Upper lobe of left lung (tissue), 6 donors: ENCODE measurements at places on chromosomes 2 and 18.

GRCh38 chr2:207766041-207766551, 3.6 kb downstream of the FZD5 start:
- DNase-seq = no peak

DNA sequence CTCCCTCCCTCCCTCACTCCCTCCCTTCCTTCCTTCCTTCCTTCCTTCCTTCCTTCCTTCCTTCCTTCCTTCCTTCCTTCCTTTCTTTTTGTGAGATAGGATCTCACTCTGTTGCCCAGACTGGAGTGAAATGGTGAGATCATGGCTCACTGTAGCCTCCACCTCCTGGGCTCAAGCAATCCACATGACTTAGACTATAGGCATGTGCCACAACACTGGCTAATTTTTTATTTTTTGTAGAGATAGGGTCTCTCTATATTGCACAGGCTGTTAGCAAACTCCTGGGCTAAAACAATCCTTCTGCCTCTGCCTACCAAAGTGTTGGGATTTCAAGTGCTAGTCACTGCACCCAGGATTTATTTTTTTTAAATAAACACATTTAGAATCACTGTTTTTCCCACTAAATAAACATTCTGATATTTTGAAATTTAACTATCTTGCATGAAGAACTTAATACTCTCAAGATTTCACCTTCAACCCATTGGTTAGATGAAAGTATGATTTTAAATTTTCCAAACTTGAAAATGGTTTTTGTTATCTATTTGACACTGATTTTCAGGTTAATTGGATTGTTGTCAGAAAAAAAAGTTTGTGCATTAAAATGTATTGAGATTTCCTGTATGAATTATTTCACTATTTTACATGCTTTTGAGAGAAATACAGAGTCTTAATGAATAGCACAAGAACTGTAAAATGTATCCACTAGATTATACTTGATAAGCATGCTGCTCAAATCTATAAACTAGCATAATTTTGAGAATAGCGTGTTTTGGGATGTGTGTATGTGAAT, 745.1 kb downstream of the TSN start:
- DNase-seq = no peak

DNA sequence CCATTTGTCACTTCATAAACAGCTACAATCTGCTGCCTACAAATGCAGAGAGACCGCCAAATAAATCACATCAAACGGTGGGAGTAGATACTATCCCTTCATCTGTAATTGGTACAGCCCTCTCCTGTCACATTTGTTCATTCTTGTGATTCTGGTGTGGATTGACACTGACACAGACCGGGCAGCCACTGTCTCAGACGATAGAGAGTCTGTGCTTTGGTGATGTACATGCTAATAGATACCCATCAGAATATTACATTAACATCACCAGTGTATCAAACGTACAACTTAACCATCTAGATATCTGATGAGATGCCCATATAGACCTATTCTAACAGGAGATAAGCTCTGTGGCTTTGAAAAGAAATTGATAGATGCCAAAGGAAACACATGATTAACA, 419.7 kb upstream of the ZEB2 start:
- no peak for DNase-seq

DNA sequence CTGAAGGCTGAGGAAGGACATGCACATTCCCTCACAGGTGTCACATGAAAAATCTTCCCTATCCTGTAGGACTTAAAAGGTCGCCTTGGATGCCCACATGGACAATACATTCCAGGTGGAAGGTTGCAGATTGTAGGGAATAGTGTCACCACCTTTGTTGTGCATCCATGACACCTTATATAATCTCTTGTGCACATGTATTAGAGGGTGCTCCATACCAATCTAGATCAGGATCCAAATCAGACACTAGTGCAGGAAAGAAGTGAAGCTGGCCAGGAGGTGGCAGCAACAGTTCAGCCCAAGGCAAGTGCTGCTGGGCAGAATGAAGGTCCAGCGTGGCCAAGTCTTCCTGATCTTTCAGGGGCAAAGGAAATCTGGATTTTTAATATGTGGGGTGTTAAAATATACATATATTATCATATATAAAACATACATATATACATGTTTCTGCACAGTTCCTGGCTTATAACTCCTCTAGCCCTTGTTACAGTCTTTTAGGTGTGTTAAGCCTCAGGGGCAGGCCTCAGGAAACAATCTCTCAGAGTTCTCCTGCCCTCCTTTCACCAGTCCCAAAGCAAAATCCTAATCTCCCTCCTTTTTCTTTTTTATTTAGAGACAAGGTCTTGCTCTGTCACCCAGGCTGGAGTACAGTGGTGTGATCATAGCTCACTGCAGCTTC, 16.6 kb downstream of the NIF3L1 start:
- DNase-seq = peak; percentile 74

DNA sequence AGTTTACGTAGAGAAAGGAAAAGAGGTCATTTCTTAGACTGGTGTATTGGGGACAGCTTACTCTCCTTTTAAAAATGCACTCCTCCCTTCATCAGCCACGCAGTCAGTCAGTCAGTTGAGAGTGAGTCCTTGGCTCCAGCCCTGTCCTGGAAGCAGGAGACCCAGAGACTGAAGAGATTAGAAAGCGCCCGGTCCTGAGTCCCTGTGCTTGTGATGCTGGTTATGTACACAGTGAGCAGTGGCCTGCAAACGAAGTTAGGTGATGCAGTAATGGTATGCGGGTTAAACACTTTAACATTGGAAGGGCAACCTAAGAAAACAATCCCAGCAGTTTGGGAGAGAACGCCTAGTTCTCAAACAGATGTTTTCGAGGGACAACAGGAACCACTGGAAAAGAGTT, 6.3 kb upstream of the ASB1 start:
- no peak for DNase-seq

- DNase-seq = no peak
These were observed 53.0 kb downstream of the ASXL2 start for GRCh38 chr2:25825238-25825637.

- DNase-seq = no peak
These were observed 739 bp downstream of the SIX2 start for GRCh38 chr2:45008296-45009129.

DNA sequence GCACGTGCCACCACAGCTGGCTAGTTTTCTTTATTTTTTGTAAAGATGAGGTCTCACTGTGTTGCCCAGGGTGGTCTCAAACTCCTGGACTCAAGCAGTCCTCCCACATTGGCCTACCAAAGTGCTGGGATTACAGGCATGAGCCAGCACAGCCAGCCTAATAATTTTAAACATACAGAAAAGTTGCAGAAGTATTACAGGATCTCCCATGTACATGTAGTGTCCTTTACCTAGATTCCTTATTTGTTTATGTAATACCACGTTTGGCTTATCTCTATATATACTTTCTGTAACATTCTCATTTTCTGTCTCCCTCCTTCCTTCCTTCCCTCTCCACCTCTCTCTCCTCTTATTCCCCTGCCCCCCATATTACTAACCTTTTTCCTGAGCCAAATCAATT, 41.7 kb downstream of the PPM1B start:
- DNase-seq = no peak

- DNase-seq = no peak
These were observed 54.7 kb downstream of the SPRED2 start for GRCh38 chr2:65377556-65378192.

DNA sequence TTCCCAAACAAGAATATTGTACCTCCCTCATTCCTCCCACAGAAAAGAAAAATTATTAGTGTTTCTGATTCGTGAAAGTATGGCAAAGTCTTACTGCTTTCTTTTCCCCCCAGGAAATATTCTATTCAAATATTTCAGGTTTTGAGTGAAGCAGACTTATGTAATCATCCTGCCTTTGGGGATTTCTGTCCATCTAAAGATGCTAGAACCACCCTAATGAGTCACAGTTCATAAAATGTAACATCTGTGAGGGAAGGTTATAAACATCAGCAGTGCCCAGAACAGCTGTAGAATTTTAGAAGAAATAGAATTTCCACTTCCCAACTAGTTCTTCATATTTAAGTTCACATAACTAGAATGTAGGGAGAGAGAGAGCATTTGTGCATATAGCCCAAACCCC, 39.0 kb downstream of the EEF1B2 start:
- no peak for DNase-seq

DNA sequence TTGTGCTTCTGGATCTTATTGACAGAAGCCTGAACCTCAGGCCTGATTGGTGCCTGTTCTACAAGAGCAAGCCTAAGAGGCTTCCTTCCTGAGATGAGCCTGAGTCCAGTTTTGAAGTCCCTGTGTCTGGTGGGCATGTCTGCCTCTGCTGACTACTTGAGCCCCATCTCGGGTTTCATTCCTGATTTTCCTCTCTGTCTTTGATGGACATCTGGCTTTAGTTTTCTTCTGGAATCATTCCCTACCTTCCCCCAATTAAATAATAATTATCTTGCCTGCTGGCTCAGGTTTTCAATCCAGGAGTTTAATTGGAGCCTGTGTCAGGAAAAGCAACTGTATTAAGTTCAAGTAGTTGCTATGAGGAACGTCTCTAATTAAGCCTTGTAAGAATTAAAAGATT, 135.5 kb upstream of the MC4R start:
- no peak for DNase-seq

DNA sequence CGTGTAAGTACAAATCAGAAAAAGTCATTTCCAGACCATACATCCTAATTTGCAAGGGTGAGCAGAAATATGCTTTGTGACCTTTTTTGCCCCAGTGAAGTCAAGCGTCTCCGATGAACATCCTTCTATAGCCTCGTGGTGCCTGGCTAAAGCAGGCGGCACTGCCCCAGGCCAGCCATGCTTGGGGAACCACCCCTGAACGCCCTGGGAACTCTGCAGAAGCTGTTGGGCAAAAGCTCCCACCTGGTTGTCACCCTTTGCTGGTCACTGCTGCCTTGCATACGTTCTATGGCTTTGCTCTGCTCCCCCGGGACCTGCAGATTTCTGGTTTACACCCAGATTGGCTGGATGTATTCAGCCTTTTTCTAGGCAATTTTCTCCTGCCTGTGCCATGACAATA, 256.4 kb downstream of the SS18 start:
- DNase-seq = no peak

GRCh38 chr2:20648831-20649230, 2.1 kb downstream of the HS1BP3 start:
- no peak for DNase-seq

- no peak for DNase-seq
These were observed 242.9 kb upstream of the GYPC start for GRCh38 chr2:126413079-126413478.

DNA sequence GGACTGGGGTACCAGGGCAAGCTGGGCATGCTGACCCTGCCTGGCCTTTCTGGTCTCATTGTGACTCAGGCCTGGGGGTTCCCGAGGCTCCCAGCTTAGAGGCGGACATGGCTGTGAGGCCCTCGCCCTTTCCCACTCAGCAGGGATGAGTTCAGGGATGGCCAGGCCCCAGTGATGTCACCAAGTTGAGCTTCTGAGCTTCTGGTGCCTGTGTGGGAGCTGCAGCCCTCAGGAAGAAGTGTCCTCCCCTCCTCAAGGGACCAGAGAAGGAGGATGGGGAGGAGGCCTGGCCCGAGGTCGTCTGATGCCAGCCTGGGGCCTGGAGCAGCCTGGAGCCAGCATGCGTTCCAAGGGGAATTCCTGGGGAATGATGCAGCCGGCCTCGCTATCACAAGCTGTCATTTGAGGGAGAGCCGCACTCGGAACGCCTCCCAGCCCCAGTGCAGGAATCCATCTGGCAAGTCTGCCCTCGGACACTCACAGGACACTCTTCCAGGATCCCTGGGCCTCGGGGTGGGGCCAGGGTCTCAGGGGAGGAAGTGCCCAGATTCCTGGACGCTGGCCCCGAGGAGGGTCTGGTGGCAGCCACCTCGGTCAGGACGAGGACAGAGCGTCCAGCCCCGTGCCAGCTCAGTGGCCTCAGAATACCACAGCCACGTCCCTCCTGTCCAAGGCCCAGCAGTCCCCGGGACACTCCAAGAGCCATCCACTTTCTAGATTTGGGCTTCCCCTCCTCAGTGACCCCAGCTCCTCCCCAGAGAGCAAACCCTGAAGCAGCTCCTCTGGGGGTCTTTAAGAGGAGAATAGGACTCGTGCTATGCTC, 61.2 kb upstream of the GPC1 start:
- DNase-seq = peak; percentile 37

- no peak for DNase-seq
These were observed 69.6 kb downstream of the R3HDM1 start for GRCh38 chr2:135600915-135601314.

GRCh38 chr2:157256626-157257025, 879 bp upstream of the GALNT5 start:
- no peak for DNase-seq

- no peak for DNase-seq
These were observed 12.9 kb downstream of the BCL2L11 start for GRCh38 chr2:111133603-111134002.

GRCh38 chr2:37713258-37713700, 41.8 kb upstream of the CDC42EP3 start:
- DNase-seq = no peak

DNA sequence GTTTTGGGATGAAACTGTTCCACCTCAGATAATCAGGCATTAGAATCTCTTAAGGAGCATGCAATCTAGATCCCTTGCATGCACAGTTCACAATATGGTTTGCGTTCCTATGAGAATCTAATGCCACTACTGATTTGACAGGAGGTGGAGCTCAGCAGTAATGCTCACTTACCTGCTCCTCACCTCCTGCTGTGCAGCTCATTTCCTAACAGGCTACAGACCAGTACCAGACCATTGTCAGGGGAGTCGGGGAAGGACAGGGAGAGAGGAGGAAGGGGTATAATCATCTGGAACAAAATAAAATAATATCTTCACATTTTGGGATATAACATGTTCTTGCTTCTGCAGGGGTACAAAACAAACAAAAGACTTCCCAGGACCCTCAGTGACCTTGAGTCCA, 532.0 kb upstream of the FSHR start:
- DNase-seq = no peak

GRCh38 chr2:112626604-112627059, 19.1 kb upstream of the SLC20A1 start:
- peak; percentile 68 for DNase-seq

GRCh38 chr2:126849054-126849453, 49.6 kb upstream of the TEX51 start:
- no peak for DNase-seq

- DNase-seq = no peak
These were observed 28.4 kb upstream of the RNU4ATAC start for GRCh38 chr2:121502246-121502645.

DNA sequence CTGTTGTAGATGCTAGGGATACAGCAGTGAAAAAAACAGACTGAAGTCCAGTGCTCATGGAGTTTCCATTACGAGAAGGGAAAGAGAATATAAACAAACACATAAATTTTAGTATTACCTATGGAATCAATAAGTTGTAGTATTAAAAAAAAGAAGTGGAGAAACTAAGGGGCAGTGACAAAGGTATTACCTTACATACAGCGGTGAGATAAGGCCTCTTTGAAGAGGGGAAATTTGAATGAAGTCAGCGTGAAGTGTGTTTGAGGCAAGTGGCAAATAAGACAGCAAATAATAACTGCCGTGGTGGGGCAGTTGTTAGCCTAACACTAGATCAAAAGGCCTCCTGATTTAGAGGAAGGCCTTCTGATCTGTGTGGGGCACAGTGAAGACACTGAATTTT, 57.9 kb downstream of the TLK1 start:
- DNase-seq = no peak

GRCh38 chr2:168039881-168040280, 207.5 kb downstream of the STK39 start:
- no peak for DNase-seq

GRCh38 chr2:240289701-240290431, 145.6 kb upstream of the GPC1 start:
- DNase-seq = peak; percentile 64

GRCh38 chr2:232416521-232417470, 10.2 kb downstream of the ALPG start:
- DNase-seq = peak; percentile 41

- peak; percentile 38 for DNase-seq
These were observed 340 bp downstream of the SLC40A1 start for GRCh38 chr2:189580241-189580651.
